ENCODE measurements at places on chromosomes 16 and 17.

DNA sequence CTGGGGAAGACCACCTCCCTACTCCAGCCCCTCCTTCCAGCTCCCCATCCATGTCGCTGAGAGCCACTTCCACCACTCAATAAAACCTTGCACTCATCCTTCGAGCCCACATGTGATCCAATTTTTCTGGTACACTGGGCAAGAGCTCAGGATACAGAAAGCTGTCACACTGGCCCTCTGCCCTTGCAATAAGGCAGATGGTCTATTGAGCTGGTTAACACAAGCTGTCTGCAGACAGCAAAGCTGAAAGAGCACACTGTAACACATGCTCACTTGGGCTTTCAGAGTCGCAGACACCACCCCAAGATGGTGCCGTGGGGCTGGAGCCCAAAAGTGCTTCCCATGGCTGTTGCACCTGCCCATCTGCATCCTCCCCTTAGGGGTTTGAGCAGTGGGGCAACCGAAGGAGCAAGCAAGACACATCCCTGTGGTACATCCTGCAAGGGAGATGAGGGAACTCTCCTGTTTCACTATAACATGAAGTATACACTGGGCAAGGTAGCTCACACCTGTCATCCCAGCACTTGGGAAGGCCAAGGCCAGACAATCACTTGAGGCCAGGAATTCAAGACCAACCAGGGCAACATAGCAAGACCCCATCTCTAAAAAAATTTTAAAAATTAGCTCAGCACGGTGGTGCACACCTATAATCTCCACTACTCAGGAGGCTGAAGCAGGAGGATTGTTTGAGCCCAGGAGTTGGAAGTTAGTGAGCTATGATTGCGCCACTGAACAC, 52.8 kb upstream of the C17orf78 start:
- no peak for DNase-seq

GRCh38 chr16:7278636-7279035, 54.0 kb upstream of the RBFOX1 start:
- no peak for DNase-seq

DNA sequence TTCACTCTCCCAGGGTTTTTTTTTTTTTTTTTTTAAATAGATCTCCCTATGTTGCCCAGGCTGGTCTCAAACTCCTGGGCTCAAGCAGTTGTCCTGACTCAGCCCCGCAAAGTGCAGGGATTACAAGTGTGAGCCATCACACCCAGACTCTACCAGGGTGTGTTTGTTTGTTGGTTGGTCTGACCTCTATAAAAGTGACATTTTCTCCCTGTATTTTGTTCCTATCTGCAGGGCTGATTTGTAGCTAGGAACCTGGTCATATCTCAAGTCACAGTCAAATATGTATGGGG, 46.3 kb upstream of the B4GALNT2 start:
- no peak for DNase-seq

GRCh38 chr17:61783556-61784304, 79.6 kb downstream of the BRIP1 start:
- no peak for DNase-seq

GRCh38 chr17:35051183-35051578, 12.3 kb downstream of the RFFL start:
- DNase-seq, result peak; percentile 84

GRCh38 chr17:82050152-82050760, 1.4 kb downstream of the RFNG start:
- DNase-seq, result no peak

GRCh38 chr17:59666235-59666634, 41.0 kb downstream of the PTRH2 start:
- DNase-seq, result no peak

- no peak for DNase-seq
Measured at GRCh38 chr16:2187212-2187611, 9.2 kb downstream of the CASKIN1 start.

DNA sequence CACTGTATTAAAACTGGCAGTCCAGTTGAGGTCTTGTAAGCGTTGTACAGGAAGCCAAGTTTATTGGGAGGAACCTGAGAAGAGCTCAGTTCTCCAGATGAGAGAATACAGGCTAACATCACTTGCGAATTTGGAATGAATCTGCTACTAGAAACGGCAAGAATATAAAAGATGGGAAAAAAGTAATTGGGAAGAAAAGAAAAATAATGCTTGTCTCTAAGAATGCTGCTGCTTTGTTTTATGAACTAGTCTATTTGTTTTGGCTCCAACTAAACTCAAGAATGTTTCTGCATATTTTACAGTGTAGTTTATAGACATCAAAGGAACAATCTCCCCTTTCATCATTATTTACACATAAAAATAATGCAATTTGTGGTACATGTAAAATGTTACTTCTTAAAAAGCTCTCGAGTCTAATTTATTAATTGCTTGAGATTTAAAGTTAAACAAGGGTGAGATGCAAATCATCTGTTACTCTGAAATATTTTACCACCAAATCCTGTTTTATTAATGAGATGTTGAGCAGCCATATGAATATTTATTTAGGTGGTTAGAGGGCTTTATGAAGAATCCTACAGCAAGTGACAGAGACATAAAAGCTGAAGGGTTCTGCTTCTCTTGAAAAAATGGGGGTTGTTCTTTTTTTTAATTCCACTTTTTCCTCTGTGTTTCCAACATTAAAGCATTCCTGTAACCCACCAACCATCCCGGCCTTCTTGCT, 162.1 kb upstream of the AXIN2 start:
- no peak for DNase-seq

DNA sequence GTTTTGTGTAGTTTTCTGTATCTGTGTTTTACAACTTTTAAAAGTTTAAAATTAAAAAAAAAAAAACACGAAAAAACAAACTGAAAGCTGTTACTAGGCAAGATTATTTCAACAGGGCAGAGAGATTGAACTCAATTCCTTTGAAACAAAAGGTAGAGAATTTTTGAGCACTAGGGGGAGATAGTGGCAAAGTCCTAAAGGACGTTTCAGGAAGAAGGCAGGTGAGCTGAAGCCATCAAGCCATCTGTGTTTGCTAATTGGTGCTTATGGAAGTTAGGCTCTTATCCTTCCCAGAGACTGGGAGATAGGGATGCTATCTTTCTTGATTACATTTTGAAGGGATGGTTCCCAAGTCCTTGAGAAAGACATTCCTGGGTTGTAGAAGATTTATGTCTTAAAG, 70.6 kb upstream of the CLEC3A start:
- DNase-seq, result no peak

GRCh38 chr16:46918905-46919792, 35.0 kb downstream of the GPT2 start:
- DNase-seq, result no peak

DNA sequence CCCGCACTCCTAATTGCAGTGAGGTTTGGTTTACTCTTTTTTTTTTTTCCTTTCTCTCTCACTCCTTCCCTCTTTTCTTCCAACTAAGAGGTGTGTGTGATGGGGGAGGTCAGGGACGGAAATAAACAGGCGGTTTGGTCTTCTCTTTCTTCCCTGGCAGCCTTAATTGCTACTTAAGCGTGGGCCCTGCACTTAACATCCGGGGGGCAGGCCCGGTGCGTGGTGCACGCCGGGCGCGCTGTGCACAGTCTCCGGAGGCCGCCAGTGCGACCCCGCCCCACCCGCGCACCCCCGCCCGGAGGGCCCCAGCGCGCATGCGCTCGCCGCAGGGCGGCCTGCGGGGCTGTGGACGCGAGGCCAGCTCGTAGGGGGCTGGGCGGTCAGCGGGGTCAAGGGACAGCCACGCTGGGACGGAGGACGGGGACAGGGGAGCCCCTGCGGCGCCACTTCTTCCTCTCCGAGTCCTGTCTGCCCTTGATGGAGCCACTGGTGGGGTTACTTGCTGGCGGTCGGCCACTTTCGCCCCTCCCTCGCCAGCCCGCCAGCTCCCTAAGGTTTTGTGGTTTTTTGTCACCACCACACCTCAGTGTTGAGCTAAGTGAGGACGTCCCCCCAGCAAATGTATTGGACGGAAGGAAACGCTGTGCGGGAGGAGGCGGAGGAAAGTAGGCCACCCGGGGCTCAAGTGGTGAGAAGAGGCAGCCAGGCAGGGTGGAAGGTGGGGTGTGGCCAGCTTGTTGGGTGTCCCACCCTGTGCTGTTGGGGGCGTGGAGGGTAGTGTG, 120.9 kb downstream of the MRM1 start:
- DNase-seq, result peak; percentile 83

DNA sequence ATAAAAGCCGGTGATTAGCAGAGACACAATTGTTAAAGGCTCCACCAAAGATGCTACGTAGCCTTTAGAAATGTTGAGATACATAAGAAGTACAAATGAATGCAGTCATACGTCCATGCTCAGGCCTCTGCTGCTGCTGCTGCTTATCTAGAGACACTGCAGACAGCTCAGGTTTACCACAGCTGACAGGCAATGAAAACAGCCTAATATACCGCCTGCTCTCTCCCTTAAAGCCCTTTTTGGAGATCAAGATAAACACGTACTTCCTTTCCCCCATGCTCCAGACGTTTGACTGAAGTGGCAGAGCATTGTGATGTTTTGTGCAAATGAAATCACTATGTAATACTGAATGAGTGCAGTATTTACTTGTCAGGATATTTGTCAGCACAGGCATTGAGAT, 185.3 kb downstream of the AATF start:
- peak; percentile 9 for DNase-seq

GRCh38 chr16:49530427-49530970, 156.9 kb downstream of the C16orf78 start:
- DNase-seq, result no peak

DNA sequence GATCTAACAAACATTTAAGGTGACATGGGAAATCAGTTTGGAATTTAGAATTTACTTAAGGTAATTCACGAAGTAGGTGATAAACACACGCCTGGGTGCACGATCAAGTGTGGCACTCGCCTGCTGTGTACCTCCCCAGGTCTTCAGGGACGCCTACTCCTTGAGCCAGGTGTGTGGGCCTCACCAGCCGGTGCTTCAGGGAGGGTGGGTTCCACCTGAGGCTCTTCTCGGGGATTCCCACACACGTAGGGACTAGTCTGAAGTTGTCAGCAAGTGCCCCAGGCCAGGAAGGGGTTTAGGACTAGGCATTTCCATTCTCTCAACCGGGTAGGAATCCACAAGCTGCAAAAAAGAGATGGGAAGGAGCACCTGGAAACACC, 9.8 kb upstream of the NAT9 start:
- DNase-seq, result no peak

- no peak for DNase-seq
Measured at GRCh38 chr17:71405101-71405500, 715.7 kb upstream of the SOX9 start.

DNA sequence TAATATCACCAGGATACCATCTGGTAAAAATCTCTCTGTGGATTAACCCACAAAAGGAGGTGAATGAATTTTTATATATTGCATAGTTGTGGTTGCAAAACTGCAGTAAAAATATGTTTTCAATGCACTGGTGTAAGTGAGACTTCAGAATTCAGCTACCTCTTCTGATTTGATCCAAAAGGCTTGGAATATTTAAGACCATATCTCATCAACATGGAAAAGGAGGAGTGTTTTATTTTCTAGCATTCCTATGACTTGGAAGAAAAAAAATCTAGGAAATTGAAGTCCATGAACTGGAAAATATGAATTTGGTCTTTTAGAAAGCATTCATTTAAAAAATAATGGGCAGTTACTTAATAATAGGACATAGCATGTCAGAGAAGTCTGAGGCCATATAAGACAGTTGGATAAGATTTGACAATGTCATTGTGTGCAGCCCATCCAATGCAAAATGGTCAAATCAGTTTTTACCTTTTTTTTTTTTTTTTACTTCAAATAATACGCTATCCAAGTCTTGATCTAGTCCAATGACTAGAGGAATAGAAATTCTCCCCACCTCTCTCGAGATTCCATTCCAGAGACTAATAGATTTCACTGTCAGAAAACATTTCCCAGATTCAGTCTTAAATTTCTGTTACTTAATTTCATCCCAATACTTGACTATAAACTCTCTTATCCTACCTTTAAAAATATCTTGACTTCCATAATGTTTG, 364.9 kb upstream of the PMFBP1 start:
- no peak for DNase-seq

GRCh38 chr17:78231991-78232858, 794 bp downstream of the TMEM235 start:
- DNase-seq, result peak; percentile 5

DNA sequence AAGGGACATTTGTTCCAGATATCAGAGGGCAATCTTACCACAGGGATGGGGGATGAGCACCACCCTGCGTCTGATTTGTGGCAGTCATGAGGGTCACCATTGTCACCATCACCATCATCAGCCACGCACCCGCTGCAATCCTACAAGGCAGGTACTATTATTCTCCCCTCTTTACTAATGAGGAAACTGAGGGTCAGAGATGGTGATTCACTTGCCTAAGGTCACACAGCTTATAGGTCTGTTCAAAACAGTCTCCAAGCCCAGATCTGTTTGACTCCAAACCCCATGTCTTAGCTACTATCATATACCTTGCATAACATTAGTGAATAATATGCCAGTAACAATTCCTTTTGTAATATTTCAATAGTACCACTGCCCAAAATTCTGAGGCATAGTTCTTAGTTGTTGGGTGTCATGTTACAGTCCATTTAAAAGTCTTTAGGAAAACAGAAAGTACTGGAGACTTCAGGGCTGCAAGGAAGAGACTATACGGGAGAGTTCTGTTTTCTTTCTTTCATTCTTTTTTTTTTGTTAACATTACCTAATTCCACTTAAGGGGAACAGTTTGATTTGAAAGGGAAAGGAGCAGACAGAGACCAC, 166.4 kb downstream of the C16orf95 start:
- no peak for DNase-seq

DNA sequence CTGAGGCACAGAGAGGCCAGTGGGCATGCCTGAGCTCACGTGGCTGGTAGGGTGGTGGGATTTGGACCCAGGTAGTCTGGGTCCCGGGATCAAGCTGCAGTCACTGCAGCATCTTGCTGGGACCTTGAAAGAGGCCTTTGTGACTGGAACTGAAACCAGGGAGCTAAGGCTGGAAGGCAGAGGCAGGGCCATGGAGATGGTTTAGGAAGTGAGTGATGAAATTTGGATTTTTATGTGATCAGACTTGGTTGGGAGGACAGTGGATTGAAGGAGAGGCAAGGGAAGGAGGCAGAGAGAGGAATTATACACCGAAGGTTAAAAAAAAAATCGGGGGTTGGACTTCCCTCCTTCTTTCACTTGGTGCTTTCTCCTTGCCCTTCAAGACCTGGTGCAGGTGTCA, 255.4 kb upstream of the CACNG5 start:
- no peak for DNase-seq

DNA sequence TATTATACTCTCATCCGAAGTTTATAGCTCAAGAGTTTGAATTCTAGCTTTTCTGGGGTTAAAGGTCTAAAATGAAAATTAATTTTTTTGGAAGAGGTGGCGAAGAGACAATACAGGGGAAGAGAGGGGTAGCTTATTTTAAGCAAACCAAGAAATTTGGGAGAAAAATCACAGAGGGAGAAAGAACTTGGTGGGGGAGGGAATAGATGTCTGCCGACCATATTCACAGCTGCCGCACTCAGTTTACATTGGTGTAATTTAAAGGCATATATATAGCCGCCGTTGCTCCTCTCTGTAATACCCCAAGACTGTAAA, 6.5 kb upstream of the ZFHX3 start:
- DNase-seq, result no peak
